H4 (cell line): ENCODE measurements at places on chromosomes 12 and 14. TPM values are rescaled to one million over a fixed set of nuclear protein-coding genes. Genes with fewer than 3 reads are reported as not detected.

The INSM2 gene
- not detected in 2 replicates for total RNA-seq

The LGR5 gene
- 0.66 and 1.2 TPM in 2 replicates for total RNA-seq

The HSPA2 gene
- 3.7 and 3.8 TPM in 2 replicates for total RNA-seq

The HPD gene
- not detected in 2 replicates for total RNA-seq

The MGST1 gene
- 218 and 240 TPM in 2 replicates for total RNA-seq

The TROAP gene
- 39.8 and 56.9 TPM in 2 replicates for total RNA-seq

The AJUBA gene
- 24.7 and 25.9 TPM in 2 replicates for total RNA-seq

The NYNRIN gene
- 0.14 and 0.21 TPM in 2 replicates for total RNA-seq

The GALNT4 gene
- total RNA-seq, result 3.6 and 4.0 TPM in 2 replicates

The KRT6C gene
- not detected in 2 replicates for total RNA-seq
